ENCODE measurements at places on chromosomes 6 and 20.

DNA sequence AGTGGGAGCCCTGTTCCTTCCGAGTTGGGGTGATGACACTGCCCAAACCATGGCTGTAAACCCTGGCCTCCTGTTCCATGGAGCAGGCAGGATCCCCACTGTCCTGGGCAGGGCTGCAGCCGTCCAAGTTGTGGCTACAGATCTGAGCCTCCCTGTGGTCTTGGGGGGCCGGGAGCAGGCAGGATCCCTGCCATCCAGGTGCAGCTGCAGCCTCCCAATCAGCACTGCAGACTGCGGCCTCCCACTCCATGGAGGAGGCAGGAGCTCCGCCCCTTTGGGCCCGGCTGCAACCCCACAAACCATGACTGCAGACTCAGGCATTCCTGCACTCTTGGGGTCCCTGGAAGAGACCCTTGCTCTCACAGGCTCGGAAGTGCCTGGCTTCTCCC is 872.1 kb upstream of the GJE1 start:
- no peak for DNase-seq

- peak; percentile 94 for DNase-seq
These were observed 987 bp upstream of the QKI start for GRCh38 chr6:163413345-163414116.

DNA sequence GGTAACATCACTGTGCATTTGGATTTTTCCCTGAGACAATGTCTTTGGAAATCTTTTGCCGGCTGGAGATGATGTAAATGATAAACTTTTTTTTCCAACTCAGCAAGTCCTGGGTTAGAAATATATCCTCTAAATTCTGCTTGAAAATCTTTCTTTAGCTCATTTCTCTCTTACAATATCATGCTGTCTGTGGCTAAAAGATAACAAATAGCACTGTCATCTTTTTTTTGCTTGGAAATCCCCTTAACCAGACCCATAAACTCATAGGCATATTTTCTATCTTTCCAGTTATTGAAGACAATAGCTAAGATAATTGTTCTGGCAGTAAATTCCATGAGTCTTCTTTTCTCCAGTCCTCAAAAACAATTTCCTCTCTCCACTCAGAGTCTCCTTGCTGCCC is 481.5 kb downstream of the NKAIN2 start:
- DNase-seq = no peak

- no peak for DNase-seq
These were observed 109.0 kb downstream of the HFE start for GRCh38 chr6:26195924-26196845.

GRCh38 chr6:155779456-155779855 is 323.8 kb upstream of the NOX3 start:
- no peak for DNase-seq

DNA sequence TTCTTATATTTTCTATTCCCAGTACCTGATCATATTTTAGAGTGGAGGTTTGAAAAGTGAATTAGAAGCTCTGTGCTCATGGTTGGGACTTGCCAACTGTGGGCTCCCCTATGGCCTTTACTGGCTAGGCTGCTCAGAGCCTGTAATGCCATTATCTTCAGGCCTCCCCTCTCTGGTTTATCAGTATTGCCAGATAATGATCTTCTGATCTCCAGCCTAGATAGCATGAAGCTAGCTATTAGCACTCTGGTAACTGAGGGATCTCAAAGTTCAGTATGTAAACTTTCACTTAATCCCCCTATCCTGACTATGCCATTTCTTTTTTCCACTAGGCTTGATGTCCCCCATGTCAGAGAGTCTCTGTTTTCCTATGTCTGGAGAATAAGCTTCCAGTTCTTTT is 393.7 kb upstream of the CITED2 start:
- DNase-seq = no peak

All from CD14-positive monocyte (primary cell).